ENCODE measurements at places on chromosomes 1 and 21.
A peak's percentile ranks its signal among the peaks of the same experiment; 100 is the strongest.

DNA sequence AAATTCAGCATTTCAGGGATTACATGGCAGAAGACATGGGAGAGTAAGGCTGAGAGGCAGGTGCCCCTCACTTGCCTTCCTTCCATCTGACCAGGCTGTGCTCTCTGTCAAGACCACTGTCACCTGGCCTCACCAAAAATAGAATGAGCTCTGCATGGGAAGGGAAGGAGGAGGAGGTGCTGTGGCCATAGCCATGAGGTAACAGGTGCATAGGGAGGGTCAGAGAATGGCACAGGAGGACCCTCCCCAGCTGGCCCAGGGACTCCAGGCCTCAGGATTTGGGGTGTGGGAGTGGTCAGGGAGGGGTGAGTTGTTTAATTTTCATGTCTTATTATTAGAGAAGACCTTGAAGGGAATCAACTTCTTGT, 192.3 kb downstream of the FCRL5 start:
- no peak for DNase-seq

DNA sequence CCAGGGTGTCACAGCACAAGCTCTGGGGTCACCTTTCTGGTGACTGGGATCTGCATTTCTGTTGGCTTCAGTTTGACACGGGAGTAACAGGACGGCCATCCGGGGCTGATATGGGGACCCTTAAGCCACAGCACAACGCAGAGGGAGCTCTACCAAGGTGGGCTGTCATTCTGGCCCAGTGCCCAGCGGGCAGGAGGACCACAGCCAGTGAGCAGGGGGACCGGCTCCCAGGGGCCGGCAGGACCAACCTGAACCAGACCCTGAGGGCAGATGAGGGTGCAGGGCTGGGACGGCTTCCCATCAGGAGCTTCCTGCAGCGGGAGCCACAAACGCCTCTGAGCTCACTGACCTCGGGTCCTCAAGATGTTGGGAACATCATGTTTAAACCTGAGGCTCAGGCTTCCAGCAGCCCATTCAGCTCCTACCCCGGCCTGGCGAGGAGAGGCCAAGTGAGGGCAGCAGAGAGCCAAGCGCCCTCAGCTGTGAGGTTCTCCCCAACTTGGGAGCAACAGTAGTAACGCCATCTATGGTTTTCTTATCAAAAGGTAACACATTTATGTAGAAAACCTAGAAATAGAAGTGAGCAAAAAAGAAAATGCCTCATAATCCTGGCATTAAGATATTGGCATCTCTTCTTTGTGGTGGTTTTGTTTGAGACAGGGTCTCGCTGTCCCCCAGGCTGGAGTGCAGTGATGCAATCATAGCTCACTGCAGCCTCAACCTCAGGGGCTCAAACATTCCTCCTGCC, 26.8 kb downstream of the TMEM201 start:
- DNase-seq: peak; percentile 41

GRCh38 chr1:150302338-150302737, 8.7 kb downstream of the MRPS21 start:
- DNase-seq: no peak

GRCh38 chr1:80450711-80451110, 1350.0 kb upstream of the ADGRL2 start:
- no peak for DNase-seq

DNA sequence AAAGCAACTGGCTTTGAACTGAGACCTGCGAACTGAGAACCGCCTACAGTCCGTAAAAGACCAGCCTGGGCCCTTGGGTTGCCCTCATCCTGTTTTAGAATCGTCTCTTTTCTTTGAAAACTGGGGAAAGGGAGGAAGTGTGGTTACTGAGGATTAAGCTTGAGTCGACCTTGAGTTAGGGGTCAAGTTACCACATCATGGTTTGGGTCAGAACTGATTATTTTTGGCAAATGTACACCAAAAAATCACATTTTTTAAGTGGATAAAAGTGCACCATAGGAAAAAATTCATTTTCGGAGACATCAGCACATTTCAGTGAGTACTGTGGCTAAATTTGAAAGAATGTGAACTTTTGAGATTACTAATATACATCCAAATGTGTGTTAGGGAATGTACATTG, 76.9 kb upstream of the KAZN start:
- no peak for DNase-seq

- no peak for DNase-seq
Measured at GRCh38 chr1:229192853-229193252, 78.1 kb upstream of the RAB4A start.

- DNase-seq: no peak
Measured at GRCh38 chr1:199639453-199639852, 388.1 kb upstream of the NR5A2 start.

- no peak for DNase-seq
Measured at GRCh38 chr1:174968750-174969244, 30.9 kb upstream of the CACYBP start.

GRCh38 chr1:206469411-206469932, 804 bp upstream of the IKBKE start:
- DNase-seq: no peak

- no peak for DNase-seq
Measured at GRCh38 chr1:200668514-200669313, 993 bp downstream of the DDX59 start.

DNA sequence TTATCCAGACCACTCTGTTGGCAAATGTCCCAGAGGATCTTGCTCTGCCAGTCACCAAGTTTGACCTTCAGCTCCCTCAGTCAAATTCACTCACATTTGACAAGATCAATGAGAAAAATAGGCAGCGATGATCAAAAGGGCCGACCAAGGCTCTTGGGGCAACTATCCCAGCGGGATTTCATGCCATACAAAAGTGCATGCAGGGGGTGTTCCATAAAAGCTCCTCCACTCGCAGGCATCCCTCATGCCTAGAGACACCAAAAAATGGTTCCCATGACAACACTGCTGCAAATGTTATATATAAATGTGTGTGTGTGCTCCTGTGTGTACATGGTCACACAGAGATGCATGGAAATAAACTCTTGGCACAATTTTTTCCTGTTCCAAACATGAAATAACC, 16.2 kb upstream of the EIF4G3 start:
- DNase-seq: no peak

DNA sequence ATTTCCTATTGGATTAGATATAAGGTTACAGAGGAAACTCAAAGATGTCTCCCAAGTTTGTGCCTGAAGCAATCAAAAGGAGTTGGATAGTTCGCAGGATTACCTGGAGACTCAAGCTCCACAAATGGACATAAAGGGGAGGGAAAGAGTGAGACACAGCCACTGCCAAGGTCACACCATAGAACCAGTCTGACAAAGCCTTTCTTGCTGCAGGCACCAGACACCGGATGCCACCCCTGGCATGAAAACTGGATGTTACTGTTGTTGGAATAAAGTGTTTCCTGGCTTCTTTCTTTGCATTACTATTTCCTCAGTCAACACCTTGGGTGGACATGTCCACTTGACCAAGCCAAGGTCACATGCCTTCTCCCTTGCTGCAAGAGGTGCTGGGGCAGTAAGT, 70.6 kb downstream of the SNRPE start:
- no peak for DNase-seq

DNA sequence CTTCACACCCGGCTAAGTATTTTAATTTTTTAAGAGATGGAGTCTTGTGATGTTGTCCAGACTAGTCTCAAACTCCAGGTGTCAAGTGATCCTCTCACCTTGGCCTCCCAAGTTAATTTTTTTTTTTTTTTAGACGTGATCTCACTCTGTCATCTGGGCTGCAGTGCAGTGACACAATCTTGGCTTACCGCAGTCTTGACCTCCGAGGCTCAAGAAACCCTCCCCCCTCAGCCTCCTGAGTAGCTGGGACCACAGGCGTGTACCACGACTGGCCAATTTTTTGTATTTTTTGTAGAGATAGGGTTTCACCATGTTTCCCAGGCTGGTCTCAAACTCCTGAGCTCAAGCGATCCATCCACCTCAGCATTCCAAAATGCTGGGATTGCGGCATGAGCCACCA, 11.7 kb upstream of the IFNLR1 start:
- DNase-seq: no peak

- no peak for DNase-seq
Measured at GRCh38 chr1:17233675-17234320, 15.1 kb upstream of the PADI3 start.

- DNase-seq: peak; percentile 63
Measured at GRCh38 chr1:88998716-88999115, 6.3 kb upstream of the KYAT3 start.

- no peak for DNase-seq
Measured at GRCh38 chr1:205925736-205926135, 17.5 kb downstream of the SLC26A9 start.

DNA sequence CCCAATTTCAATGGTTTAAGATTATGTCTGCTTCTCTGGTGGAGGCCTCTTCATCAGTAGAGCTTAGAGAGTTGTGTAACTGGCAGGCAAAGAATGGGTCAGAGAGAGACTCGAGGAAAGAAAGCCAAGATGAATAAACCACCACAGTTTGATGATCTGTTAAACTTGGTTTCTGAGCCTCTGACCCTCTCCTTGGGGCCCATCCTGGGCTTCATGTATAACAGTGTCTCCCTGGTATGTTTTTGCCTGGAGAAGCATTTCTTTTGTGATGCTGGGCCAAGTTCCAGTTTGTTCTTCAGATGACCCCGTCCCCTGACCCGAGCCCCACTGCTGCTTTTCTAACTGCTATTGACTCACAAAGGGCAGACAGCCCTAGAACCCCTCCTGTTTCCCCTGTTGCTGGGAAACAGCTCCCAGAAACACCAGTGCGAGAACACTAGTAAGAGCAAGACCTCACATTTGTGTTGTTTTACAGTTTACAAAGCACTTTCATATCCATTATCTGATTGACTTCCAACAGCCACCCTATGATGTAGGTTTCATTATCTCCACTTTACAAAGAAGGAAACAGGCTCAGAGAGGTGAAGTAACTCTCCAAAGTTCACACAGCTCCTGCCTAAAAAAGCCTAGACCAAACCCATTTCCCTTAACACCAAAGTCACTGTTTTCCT, 9.0 kb downstream of the CD2 start:
- no peak for DNase-seq

GRCh38 chr1:190068304-190068703, 409.4 kb downstream of the BRINP3 start:
- DNase-seq: no peak

- no peak for DNase-seq
Measured at GRCh38 chr1:98184856-98185255, 264.0 kb upstream of the DPYD start.

DNA sequence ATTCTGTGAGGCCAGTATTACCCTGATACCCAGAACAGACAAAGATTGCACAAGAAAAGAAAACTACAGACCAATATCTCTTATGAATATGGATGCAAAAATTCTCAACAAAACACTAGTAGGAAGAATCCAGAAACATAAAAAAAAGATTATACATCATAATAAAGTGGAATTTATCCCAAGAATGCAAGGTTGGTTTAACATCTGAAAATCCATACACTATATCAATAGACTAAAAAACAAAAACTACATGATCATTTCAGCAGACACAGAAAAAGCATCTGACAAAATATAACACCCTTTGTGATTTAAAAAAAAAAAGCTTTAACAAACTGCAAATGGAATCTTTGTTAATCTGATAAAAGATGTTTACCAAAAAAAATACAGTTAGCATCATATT, 12.2 kb upstream of the MPL start:
- no peak for DNase-seq

DNA sequence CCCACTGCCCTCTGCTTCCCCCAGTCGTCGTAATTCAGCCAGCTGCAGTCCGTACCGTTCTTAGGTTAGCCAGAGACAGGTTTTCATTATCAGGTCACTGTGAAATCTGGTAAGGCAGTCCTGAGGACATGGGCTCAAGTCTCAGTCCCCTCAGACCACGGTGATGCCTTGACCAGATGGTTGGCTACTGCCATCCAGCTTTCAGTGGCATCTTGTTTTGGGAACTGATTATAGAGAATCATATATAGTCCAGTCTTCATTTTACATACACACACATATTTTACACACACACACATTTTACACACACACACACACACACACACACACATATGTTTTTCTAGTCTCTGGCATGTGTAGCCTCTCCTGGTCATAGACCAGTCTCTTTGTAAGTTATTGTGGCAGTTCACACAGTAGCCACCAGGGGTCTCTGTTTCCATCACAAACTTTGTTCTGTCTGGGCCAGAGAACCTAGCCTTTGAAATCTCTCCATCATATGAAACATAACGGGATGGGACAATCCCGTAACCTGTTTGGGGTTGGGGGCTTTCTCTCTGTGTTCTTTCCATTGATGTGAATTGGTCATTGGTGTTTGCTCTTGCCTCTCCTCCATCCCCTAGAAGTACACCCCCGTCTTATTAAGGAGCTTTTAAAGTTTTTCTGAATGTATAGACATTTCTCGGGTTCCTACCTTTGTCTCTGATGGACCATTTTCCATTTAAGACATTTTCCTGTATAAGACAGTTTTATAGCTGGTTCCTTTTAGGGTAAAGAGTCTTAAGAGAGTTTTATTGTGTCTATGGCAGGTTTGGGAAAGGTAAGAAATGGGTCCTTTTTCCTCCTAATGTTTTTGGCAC, 8.4 kb upstream of the IKBKE start:
- DNase-seq: peak; percentile 49

- DNase-seq: no peak
Measured at GRCh38 chr21:14630556-14631069, 84.5 kb upstream of the SAMSN1 start.

GRCh38 chr1:212791261-212791675, 309 bp downstream of the NSL1 start:
- no peak for DNase-seq

GRCh38 chr1:34617321-34618118, 137.3 kb upstream of the GJB5 start:
- DNase-seq: no peak

GRCh38 chr1:151799179-151800022, 5.8 kb downstream of the LINGO4 start:
- DNase-seq: no peak

DNA sequence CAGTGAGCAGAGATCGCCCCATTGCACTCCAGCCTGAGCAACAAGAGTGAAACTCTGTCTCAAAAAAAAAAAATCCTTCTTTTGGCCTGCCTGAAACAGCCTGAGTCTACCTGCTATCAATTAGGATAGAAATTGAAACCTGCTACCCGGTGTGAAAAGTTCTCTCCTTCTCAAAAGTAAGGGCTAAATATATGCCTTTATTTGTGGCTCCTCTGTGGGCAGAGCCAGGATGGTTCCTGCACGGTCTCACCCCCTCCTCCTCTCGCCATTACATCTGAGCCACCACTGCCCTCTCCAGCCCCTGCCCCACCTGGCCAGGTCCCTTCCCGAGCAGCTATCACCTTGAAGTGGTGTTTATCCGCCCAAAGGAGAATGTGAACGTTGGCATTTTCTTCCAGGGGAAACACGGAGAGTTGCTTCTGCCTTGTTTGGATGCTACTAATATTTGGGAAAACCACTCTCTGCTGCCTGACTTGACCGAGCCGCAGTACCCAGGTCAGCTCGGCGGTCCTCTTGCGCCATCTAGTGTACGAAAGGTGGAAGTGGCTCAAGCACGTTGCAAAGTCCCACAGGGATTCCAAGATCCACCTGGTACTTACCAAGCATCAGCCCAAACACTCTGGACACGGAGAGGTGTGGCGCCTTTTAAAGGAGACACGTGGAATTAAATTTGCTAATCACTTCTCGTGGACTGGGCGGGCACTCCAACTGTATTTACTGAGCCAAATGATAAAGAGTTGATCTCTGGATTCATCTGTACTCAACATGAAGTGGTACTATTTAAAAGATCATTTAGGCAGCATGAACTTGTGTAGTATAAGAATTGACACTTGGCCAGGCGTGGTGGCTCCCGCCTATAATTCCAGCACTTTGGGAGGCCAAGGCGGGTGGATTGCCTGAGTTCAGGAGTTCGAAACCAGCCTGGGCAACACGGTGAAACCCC, 31.9 kb downstream of the SETD4 start:
- peak; percentile 50 for DNase-seq

- DNase-seq: peak; percentile 97
Measured at GRCh38 chr1:155001675-155002463, 733 bp upstream of the ZBTB7B start.

Measured in naive B cell (primary cell).